ENCODE measurements at places on chromosomes 4 and X.
A peak's percentile ranks its signal among the peaks of the same experiment; 100 is the strongest.

- DNase-seq = no peak
Measured at GRCh38 chrX:18558799-18559198, 113.1 kb downstream of the RS1 start.

DNA sequence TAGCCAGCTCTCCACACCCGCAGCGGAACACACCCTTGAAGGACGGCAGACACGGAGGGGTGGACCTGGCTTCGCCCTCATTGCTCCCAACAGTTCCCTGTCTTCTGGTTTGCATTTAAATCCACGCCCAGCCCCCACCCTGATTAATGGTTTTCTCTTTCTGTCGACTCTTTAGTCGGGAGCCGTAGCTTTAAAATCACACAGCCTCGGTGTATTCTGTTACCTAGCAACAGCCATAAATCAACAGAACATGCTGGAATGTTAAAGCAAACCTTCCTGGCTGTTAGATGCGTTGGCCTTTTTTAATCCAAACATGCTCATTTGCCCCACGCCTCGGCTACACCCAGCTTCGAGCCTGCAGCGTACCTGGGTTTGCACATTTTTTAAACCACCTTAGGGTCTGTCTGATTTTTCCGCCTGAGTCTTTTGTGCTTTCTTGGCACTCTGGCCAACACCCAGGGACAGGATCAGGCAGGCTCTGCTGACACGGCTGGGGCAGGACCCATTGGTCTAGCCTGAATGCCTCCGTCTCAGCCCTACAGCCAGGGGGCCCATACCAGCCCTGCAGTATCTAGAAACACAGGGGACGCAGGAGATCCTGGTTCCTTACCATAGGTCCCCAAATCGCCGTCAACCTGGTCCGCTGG is 21.4 kb upstream of the PPP2R2C start:
- DNase-seq = no peak

- DNase-seq = no peak
Measured at GRCh38 chr4:182770996-182771514, 146.1 kb downstream of the DCTD start.

- DNase-seq = peak; percentile 89
Measured at GRCh38 chrX:38626296-38626695, 65.0 kb downstream of the TSPAN7 start.

- no peak for DNase-seq
Measured at GRCh38 chrX:40055495-40055894, 42.3 kb downstream of the BCOR start.

- DNase-seq = no peak
Measured at GRCh38 chr4:74056114-74056857, 17.8 kb upstream of the CXCL3 start.

- no peak for DNase-seq
Measured at GRCh38 chr4:76610751-76611547, 175.9 kb downstream of the SHROOM3 start.

DNA sequence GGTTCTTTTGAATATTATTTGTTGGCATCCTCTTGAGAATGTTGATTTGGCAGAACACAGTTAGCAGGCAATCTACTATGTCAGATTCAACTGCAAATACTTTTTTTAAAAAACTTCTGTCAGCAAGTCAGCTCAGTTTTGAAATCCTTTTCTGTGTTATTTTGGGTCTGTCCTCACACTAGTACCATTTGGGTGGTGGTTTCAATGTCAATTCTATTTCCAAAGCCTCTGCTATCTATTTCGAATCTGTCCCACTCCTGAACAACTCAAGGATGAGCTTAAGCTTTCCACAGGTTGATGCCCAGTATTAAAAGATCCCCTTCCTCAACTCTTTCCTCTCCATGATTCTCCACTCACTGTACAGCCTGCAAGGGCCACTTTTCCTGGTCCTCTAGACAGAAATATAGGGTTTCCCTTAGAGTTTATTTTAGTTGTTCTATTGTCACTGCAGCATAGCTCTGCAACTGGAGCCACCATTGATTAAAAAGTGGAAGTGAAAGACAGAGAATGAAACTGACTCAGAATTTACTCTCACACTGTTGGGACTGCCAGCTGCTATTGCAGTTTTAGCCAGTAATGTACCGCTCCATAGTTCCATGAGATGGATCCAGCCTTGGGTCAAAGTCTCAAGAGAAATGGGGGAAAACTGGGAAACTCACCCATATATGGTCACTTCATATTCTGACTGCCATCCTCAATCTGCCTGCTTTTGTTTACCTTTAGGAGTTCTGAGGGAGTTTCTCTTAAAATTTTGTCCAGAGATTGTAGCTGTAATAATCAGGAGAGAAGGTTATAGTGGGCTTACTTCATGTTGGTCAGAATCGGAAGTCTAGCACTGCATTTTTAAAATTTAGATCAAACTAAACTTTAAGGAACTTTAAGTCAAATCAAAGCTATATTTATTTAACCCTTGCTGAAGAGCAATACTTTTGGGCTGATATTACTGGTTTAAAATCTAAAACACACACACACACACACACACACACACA is 14.6 kb downstream of the HDX start:
- DNase-seq = no peak

DNA sequence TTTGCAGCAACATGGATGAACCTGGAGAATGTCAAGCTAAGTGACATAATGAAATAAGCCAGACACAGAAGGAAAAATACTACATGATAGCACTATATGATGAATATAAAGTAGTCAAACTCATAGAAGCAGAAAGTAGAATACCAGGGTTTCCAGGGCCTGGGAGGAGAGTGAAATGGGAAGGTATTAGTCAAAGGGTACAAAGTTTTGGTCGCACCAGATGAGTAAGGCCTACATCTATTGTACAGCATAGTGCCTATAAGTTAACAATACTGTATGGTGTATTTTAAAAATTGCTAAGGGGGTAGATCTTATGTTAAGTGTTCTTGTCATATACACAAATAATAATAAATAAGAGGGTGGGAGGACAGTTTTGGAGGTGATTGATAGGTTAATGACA is 41.5 kb downstream of the ENOX2 start:
- no peak for DNase-seq

DNA sequence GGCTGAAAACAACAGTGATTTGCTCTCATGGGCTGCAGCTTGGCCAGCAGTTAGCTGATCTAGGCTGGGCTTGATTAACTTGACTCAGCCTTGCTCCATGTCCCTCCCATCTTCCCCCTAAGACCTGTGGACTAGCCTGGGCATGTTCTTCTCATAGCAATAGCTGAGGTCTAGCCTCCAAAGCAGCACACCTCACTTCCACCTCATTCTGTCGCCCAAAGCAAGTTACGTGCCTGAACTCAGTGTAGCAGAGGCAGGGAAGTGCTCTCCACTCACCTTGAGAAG is 62.2 kb downstream of the EVC start:
- DNase-seq = no peak

DNA sequence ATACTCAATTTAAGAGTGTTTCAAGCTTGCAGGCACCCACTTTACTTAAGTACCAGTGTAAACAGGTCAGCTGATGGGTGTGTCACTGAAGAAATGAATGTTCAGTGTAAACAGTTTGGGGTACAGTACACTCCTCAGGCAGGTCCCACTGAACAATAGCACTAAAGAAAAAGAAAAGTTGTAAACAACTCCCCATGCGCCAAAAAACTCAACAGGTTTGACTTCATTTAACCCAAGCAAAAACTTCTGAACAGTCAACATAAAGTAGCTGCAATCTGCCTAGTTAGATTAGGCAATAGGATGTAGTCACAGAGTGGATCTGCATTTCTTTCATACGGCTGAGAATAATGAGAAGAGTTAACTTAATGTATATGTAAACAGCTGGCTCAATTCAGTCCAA is 93.2 kb downstream of the FAM13A start:
- no peak for DNase-seq

DNA sequence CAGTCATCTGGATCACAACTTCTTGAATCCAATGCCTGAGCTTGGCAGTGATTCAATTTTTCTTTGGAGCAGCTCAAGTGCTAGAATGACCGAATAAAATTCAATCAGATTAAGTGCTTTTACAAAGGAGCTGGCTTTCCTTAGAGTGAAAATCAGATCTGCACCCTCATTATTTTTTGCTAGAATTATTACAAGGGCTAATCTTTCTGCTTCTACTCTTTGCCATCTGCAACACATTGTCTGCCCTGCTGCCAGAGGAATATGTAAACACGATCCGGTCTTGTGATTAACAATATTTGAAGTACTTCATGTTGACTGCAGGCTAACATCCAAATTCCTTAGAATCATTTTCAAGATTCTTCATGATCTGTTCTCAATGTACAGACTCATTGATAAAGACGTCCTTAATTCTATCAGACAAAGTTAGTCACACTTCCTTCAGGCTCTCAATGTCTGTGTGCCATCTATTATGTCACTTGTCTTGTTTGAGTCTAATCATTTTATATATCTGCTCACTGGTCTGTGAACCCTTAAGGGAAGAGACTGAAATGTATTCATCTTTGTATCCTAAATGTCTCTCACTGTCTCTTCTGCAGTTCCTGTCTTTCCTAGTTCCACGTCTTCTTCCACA is 531.2 kb downstream of the GALNTL6 start:
- no peak for DNase-seq

DNA sequence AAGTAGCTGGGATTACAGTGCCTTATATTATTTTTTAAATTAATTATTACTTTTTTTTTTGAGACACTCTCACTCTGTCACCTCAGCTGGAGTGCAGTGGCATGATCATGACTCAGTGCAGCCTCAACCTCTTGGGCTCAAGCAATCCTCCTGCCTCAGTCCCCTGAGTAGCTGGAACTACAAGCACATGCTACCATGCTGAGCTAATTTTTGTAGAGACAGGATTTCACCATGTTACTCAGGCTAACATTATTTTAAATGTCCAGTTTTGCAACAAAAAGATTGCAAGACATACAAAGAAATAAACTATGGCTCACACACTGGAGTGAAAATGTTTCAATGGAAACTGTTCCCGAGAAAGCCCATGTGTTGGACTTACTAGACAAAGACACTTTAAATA is 59.2 kb downstream of the MND1 start:
- no peak for DNase-seq

DNA sequence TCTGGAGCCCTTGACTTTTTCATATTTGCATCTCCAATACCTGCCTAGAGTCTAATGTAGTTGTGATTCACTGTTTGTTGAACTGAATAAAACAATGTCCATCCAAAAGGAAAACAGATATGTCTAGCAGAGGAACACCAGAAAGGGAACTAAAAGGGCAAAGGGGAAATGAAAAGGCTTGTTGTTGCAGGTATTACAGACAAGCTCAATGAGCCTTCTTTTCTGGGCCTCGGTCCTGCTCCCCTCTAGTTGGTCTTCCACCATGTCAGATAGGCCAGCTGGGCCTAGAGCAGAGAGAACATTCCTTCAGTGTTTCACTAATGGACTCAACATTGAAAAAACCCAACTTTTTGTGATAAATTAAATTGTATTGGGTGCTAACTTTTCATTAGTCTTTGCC is 55.4 kb downstream of the ZFX start:
- no peak for DNase-seq
